ENCODE measurements at places on chromosomes 2 and 18. TPM values are rescaled to one million over a fixed set of nuclear protein-coding genes. Genes with fewer than 3 reads are reported as not detected.

Gene TMSB10
- 1,660 TPM for total RNA-seq

Gene CRYBA2
- not detected for total RNA-seq

Gene TMEM17
- 2.3 TPM for total RNA-seq

Gene CD8B2
- total RNA-seq = not detected

Gene CNGA3
- not detected for total RNA-seq

Gene TTR
- total RNA-seq = 0.20 TPM
